H1 (cell line): ENCODE measurements at places on chromosomes 6 and 20. TPM values are rescaled to one million over a fixed set of nuclear protein-coding genes. Genes with fewer than 3 reads are reported as not detected.

DNA sequence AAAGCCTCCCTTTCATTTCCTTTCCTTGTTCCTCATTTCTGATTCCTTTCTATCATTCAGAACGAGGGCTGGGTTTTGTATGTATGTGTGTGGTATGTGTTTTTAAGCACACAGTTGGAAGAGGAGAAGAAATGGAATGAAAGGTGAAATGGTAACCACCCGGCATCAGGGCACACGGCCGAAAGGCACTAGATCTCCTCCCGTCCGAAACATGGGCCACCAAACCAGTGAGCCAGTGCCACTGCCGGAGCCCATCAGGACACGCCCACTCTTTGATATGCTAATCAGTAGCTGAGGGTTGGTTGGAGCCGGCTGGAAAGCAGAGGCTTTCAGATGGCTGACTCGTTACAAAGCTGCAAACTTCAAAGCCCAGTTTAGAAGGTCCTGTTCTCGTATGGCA is 228.6 kb upstream of the JARID2 start:
- peak; percentile 65 for DNase-seq

- no peak for DNase-seq
Observed at GRCh38 chr6:11353921-11354389, 121.5 kb upstream of the NEDD9 start.

DNA sequence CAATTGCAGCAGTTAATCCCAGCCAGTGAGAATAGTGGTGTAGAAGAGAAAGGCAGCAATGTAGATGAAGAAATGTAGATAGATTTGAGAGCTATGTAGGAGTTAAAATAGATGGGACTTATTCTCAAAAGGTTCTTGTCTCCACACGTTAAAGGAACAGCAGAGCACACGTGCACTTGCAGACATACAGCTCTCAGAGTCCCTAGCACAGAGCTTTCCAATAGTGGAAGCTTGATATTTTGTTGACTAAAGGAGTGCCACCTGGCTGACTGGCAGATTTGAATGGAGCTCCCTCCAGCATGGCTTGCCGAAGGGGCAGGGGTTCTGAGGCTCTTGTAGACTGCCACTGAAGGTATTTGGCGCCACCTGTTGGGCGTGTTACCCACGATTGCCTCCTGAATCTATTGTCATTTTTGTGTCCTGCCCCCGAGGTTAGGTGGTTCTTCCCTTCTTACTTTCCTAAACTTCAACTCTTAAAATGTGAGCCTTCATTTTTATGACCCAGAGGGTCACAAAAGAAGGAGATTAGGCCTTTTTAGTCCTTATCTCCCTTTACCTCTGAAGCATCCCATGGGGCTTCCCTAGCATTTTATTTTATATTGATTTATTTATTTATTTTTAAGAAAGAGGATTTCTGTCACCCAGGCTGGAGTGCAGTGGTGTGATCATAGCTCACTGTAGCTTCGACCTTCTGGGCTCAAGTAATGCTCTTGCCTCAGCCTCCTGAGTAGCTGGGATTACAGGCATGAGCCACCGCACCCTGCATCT is 16.4 kb downstream of the BRD2 start:
- peak; percentile 92 for DNase-seq

DNA sequence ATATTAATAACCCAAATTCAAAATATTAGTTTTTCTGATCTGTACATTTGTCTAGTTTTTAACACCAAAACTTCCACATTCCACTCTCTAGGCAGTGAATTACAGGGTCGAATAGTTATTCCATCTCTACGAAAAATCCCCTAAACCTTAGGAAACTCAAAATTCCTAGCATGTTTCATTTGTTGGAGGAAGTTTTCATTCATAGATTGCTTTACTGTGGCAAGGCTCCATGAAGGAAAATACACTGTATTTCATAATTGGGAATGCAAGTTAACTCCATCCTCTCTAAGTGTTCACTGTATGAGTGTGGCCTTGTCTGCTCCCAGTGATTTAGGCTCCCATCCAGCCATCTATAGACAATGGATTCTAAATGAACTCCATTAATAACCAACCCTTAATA is 296.1 kb downstream of the TENT5A start:
- no peak for DNase-seq

PAK5 gene
- 0.44 and 0.80 TPM in 2 replicates for total RNA-seq

MYMX gene
- total RNA-seq = 4.7 and 5.2 TPM in 2 replicates

- no peak for DNase-seq
Observed at GRCh38 chr20:4152696-4153235, 137.4 kb upstream of the RNF24 start.

IL20RA gene
- 1.5 and 1.7 TPM in 2 replicates for total RNA-seq

GRCh38 chr6:122180132-122180531 is 219.3 kb upstream of the HSF2 start:
- no peak for DNase-seq

DNA sequence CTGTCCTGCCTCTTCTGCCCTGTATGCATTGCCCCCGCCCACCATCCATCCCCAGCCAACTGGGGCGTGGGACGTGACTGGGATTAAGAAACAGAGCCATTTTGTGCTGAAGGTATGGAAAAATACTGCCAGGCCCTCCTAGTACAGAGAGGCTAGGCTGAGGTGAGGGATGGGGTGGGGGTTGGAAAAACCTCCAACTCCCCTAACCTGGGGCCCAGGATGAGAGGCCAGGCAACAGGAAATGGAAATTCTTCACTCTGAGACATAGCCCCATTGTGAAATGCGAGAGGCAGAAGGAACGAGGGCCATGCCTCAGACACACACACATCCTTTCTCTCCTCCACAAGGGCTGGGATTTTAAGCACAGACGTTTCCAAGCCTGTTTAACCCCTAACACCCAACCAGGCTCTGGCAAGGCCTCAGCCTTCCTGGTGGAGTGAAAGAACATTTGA is 19.9 kb downstream of the KCNK5 start:
- DNase-seq = no peak

GRCh38 chr6:108872141-108872557 is 23.9 kb downstream of the ARMC2 start:
- DNase-seq = no peak

SMOC2 gene
- 7.7 and 9.0 TPM in 2 replicates for total RNA-seq

- no peak for DNase-seq
Observed at GRCh38 chr6:129663531-129663930, 46.4 kb downstream of the ARHGAP18 start.

DNA sequence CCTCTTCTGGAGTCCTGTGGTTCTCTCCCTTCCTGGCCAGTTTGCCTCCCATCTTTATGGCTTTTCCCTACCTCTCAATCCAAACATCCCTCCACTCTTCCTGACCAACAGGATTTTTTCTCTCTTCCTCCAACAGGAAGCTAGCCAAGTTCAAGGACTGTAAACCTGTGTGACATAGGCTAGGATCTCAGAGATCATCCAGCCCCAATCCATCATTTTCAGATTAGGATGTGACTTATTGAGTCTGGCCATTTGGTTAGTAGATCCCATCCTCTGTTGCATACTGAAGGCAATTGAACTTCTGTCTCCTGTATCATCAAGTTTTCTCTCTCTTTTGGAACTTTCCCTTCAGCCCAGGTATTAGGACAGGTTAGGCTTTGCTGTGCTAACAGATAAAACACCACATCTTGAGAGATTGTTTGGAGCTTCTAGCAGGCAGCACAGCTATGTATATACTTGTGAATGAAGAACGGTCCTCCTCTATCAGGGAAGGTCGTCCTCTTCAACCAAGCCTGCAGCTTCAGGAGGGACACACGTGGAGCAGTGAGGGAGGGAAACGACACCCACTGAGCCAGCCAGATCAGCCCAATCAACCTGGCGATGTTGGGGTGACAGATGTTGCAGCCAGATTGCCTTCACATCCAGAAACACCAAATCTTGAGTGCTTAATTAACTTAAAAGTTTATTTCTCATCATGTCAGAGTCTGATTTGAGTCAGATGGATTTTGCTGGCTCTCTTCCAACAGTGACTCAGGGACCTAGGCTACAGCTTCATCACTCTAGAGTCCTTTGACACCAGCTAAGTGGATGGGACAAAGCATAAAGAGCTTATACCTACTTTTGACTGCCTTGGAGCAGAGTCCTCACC is 106.8 kb downstream of the GJA10 start:
- no peak for DNase-seq

TCP11 gene
- total RNA-seq = not detected in 2 replicates

- no peak for DNase-seq
Observed at GRCh38 chr6:1597924-1598323, 11.8 kb upstream of the FOXC1 start.

GNMT gene
- total RNA-seq = 1.8 TPM in 2 replicates

DNA sequence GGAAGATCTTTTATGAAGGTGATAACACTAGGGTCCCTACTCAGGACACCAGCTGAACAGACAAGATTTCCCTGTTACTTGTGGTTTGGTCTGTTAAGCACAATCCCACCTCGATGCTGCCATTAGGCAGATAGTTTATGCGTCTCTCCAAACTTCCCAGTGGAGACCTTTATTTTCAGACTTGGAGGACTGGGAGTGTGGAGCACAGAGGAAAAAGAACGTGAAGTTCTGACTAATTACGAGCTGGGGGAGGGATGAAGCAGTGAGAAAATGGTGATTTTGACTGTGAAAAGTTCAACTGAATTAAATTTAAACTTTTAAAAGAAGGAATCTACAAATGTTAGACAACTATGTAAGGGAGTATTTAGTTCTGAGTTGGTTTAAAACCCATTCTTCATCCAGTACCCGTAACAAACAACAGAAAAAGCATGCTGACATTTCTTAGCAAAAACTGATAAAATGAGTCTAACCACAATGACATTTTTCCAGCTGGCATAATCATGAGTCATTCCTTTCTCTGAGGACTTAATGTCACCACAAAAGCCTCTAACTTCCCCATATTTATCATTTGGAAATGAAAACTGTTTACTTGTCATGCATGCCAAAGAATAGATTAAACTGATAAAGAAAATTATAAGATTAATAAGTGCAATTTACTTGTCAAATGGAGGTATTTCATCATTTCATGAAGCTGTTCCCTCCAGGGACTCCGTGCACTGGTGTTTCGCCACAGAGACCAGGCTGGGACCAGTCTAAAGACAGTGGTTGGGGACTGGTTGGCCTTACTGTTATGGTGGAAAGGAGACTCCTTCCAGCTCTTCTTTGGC is 113.3 kb upstream of the SSTR4 start:
- DNase-seq = no peak

DNA sequence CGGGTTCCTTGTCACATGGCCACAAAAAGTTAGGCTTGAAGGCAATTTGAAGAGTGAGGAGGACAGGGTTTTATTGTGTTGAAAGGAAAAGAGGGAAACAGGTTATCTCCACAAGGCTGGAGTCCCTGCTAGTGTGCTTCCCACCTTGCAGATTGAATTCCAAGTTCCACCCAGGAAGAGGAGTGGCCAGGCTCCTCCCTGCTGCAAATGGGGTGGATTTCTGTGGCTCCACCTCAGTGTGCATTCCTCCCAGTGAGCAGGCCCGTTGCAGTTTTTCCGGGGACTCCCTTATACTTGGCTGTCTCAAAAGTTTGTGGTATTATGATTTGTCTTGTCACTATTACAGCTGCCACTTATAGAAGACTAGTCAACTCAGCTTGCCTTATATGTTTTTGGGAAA is 281.8 kb upstream of the PLCB4 start:
- no peak for DNase-seq

CST7 gene
- not detected in 2 replicates for total RNA-seq

DNA sequence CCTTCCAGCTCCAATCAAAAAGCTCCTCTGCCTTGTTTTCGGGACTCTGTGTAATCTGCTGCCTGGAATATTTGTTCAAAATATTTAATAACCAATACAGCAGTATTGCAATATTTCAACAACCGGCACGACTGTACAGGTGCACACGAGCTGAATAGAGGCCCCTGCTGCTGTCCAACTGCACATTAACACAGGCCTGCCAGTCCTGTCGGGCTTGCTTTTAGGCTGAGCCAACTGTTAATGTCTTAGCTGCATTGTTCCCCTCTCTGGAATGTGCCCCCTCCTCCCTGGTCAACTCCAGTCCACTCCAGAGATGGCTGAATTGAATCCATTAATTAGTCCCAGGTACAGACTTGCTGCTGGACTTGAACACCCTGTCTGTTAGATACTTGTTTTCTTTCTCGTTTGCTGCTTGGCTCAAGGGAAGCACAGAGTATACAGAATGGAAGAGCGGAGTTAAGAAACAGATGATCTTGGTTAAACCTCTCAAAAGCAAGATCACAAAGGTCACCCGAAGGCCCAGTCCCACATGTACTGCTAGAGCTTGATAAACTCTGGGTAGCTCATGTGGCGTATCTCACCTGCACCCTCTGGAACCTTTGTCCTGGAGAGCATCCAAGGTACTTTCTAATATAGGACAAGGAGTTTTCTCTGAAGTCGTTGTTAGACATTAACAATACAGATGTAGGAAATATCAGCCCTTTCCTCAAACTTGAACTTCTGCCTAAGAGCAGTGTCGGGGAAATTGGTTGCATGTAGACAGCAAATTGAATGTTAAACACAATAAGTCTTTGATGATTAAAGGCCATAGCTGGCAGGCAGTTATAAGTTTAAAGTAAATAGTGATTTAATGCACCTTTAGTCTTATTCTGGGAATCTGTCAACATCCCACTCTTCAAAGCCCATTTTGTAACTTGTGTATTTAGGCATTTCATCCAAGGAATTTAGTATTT is 31.9 kb downstream of the SHLD1 start:
- DNase-seq = no peak

DNA sequence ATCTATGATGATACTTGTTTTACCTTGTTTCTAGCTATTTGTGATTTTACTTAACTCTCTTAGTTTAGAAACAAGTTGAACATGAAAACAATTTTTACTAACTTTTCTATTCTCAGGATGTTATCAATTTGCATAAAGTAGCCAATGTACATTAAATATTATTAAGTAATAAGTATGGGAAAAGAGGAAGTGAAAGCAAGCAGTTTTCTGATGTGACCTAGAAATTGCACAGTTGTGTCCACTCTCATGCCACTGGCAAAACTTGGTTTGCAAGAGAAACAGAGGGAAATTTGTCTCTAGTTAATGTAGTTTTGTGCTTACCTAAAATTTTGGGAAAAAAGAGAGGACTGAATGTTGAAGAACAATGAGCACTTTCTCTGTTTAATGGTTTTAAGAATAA is 19.2 kb upstream of the TSPYL1 start:
- no peak for DNase-seq

SLC22A3 gene
- total RNA-seq = 2.7 and 2.9 TPM in 2 replicates

GRCh38 chr6:157226026-157226625 is 97.2 kb downstream of the TMEM242 start:
- no peak for DNase-seq

DNA sequence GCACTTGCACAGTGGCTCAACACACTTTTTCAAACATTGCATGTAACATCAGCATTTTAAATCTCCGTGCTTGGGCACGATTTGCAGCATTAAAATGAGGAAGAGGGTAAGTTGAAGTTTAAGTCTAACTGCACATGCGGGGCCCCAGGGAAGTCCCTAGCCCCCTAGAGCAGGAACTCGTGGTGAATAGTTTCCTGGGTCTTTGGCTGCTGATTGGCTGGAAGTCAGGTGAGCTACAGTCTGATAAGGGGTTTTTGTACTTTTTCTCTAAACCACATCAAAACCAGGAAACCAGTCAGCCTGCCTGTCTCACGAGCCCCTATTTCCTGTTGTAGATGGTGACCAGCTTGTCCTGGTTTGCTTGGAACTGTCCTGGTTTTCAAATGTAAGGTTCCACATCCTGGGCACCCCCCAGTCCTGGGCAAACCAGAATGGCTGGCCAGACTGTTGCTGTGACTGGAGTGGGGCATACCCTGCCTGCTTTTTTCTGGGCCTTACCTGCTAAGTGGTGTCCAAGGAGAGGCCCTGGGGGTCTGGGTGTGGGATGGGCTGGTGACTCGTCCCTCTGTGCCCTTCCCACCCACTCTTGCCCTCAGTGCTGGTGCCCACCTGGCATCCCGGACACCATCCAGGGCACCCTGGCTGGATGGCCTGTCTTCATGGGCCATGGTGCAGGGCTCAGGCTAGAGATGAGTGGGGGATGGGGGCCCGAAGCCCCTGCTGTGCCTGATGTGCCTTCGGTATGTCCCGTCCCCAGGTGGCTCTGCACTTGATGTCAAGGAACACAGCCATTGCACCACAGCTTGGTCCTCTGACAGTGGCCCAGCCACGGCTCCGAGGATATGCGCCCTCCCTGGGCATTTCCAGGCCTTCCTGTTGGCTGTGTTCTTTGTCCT is 31.8 kb downstream of the SUN5 start:
- DNase-seq = no peak
